Activated naive CD4-positive, alpha-beta T cell treated with anti-CD3 and anti-CD28 coated beads, Interleukin-2, amount 10 ng/mL, durations not matched to agents 7 days and 5 days (primary cell): ENCODE measurements at places on chromosomes 5 and 9.

DNA sequence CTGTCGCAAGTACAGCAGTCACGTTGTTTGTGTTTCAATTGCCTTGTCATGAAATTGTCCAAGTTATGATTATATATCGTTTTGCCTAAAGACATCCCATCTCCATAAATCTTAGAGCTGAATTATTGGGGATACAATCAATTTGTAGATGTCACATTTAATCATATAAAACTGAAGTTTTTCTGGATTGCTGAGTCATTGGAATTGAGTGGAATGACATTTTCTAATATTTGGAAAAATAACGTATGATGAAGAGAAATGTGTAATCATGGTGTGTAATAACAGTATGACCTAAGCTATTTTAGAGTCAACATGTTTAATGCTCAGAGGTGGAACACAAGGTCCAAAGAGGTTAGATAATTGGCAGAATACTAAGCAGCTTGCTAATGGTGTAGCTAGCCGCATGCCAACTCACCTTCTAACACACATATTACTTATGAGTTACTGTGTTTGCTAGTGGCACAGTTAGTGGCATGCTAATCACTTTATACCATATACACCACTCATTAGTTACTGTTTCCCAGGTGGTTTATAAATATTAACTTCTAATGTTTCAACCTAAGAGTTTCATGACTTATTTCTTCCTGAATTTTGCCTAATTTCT is 473.1 kb upstream of the GRAMD2B start:
- no peaks in the 10 kb centered on the region for H3K27me3 ChIP-seq
- no peak for DNase-seq
- no peak overlapping the region for H3K4me3 ChIP-seq
- no peaks in the 10 kb centered on the region for H3K36me3 ChIP-seq
- H3K4me1 ChIP-seq: no peaks in the 10 kb centered on the region
- H3K27ac ChIP-seq: no peak overlapping the region

- H3K4me3 ChIP-seq: no peak overlapping the region
- DNase-seq: no peak
- no peaks in the 10 kb centered on the region for H3K36me3 ChIP-seq
- H3K4me1 ChIP-seq: no peaks in the 10 kb centered on the region
- H3K27ac ChIP-seq: no peak overlapping the region
- peaks cover 20% of the 10 kb centered on the region for H3K27me3 ChIP-seq
These were observed 125.5 kb upstream of the NFIL3 start for GRCh38 chr9:91549177-91549576.

- no peaks in the 10 kb centered on the region for H3K4me1 ChIP-seq
- peaks cover 6% of the 10 kb centered on the region for H3K27me3 ChIP-seq
- H3K36me3 ChIP-seq: no peaks in the 10 kb centered on the region
These were observed 41.8 kb downstream of the KCNT1 start for GRCh38 chr9:135743546-135744332.

GRCh38 chr5:42791151-42791550 is 20.5 kb downstream of the SELENOP start:
- H3K27ac ChIP-seq: no peak overlapping the region
- peaks cover 4% of the 10 kb centered on the region for H3K27me3 ChIP-seq
- no peak for DNase-seq
- H3K4me1 ChIP-seq: no peaks in the 10 kb centered on the region
- peaks cover 2% of the 10 kb centered on the region for H3K36me3 ChIP-seq
- no peak overlapping the region for H3K4me3 ChIP-seq

DNA sequence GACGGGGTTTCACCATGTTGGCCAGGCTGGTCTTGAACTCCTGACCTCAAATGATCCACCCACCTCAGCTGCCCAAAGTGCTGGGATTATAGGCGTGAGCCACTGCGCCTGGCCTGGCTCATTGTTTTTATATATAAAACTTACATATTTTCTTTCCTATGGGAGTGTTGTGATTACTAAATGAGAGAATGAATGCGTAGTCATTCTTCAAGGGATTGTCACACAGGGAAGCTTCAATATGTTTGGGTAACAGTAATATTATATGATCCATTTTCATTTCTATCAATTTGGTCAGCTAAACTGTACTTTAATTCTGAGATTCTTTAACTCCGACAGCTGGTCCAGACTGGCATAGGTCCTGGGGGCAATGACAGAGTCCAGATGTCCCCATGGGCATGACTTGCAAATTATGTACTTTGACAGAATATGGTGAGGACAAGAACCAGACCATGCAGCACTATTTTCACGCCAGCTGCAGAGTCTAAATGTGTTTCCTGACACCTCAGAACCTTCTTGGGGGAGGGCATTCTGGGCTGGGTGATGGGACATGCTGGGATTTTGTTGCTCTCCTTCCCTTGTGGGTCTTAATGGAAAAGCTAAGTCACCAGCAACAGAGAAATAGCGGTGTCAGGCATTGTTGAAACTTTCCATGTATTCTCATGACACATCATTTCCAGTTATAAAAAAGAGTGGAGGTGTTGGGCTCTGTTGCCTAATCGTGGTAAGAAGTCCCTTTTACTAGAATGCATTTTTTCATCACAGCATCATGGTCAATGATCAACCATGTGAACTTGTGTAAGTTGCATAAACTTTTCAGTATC is 40.9 kb upstream of the TNC start:
- H3K27ac ChIP-seq: no peak overlapping the region
- no peaks in the 10 kb centered on the region for H3K36me3 ChIP-seq
- H3K27me3 ChIP-seq: peaks cover 19% of the 10 kb centered on the region
- no peak overlapping the region for H3K4me3 ChIP-seq

DNA sequence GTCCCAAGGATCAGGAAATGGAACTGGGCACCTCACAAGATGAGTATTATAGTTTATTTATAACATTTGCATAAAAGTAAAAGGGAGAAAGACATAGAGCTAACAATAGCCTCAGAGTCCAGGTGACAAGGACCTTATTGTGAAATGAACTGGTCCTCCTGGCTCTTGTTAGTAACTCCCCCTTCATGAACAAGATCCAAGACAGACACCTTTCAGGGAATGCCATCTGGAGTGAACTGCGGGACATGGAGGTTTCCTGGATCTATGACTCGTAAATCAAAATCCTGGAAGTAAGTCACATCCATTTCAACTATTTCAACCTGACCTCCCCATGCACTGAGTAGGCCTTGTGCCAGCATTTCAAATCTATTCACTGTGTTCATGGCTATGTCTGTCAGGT is 129.5 kb upstream of the GAS1 start:
- no peaks in the 10 kb centered on the region for H3K36me3 ChIP-seq
- no peak for DNase-seq
- no peak overlapping the region for H3K27ac ChIP-seq
- H3K27me3 ChIP-seq: no peaks in the 10 kb centered on the region
- no peaks in the 10 kb centered on the region for H3K4me1 ChIP-seq

DNA sequence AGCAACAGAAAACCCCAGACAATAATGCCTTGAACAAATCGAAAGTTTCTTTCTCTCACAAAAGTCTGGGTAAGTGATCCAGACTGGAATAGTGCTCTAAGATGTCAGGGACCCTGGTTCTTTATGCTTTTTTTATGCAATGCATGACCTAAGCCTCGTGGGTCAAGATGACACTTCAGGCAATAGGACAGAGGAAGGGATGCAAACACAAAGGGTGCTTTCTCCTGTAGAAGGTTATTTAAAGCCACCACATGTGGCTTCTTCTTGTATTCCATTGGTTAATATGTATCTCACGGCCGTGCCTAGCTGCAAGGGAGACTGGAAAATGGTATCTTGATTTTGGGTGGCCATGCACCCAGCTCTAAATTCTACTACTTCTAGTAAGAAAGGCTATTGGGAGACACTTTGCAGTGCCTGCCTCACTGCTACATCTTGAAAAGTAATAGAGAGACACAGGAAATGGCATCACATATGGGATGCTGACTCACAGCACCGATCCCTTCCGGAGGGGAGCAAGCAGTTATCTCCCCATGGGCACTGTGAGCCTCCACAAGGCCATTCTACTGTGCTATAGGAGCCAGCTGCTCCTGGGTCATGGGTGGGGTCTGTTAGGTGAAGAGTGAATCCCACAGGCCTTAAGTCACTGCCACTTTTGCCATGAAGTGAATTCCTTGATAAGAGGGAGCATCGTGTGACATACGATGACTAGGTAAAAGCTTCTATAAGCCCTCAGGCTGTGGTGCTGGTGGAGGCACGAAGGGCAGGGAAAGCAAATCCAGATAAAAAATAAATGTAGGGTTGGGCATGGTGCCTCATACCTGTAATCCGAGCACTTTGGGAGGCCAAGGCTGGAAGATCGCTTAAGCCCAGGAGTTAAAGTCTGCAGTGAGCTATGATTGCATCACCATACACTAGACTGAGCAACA is 32.5 kb upstream of the RAB14 start:
- H3K4me3 ChIP-seq: no peak overlapping the region
- DNase-seq: no peak
- no peak overlapping the region for H3K27ac ChIP-seq
- H3K27me3 ChIP-seq: no peaks in the 10 kb centered on the region

DNA sequence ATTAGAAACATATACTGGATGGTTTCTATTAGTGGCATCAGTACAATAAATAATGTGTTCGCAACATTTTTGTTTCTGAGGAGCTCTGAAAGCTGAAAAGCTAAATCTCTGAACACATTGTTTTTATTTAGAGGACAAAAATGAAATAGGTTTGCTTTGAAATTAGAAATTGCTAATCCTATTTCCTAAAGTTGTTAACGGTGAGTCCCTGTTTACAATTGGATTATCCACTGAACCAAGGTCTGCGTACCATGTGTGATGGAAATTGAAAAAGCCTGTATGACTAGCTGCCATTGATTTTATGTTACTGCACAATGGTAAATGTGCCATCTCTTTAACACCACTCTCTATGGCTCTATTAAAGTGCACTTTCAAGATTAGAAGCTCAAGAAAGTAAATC is 297.7 kb upstream of the NUDT12 start:
- H3K4me1 ChIP-seq: no peaks in the 10 kb centered on the region
- H3K36me3 ChIP-seq: no peaks in the 10 kb centered on the region
- no peaks in the 10 kb centered on the region for H3K27me3 ChIP-seq
- H3K27ac ChIP-seq: no peak overlapping the region
- no peak for DNase-seq
- no peak overlapping the region for H3K4me3 ChIP-seq

GRCh38 chr5:93078082-93079038 is 502.7 kb downstream of the NR2F1-AS1 start:
- no peak for DNase-seq
- no peaks in the 10 kb centered on the region for H3K4me1 ChIP-seq
- H3K36me3 ChIP-seq: no peaks in the 10 kb centered on the region
- no peak overlapping the region for H3K27ac ChIP-seq
- no peaks in the 10 kb centered on the region for H3K27me3 ChIP-seq

DNA sequence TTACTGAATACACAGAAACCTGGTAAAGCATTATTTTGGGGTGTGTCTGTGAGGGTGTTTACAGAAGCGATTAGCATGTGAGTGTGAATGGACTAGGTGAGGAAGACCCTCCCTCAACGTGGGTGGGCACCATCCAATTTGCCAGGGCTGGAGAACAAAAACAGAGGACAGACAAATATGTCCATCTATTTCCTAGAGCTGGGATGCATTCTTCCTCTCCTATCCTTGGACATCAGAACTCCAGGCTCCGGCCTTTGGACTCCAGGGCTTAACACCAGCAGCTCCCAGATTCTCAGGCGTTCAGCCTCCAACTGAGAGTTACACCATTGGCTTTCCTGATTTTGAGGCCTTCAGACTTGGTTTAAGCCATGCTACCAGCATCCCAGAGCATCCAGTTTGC is 65.8 kb upstream of the CHD1 start:
- no peak overlapping the region for H3K27ac ChIP-seq
- H3K36me3 ChIP-seq: no peaks in the 10 kb centered on the region
- H3K4me3 ChIP-seq: no peak overlapping the region
- H3K27me3 ChIP-seq: no peaks in the 10 kb centered on the region
- no peak for DNase-seq
- peaks cover 7% of the 10 kb centered on the region for H3K4me1 ChIP-seq

GRCh38 chr9:2523591-2523990 is 98.0 kb upstream of the VLDLR start:
- no peaks in the 10 kb centered on the region for H3K36me3 ChIP-seq
- H3K4me3 ChIP-seq: no peak overlapping the region
- H3K27me3 ChIP-seq: no peaks in the 10 kb centered on the region
- H3K4me1 ChIP-seq: no peaks in the 10 kb centered on the region
- no peak overlapping the region for H3K27ac ChIP-seq

DNA sequence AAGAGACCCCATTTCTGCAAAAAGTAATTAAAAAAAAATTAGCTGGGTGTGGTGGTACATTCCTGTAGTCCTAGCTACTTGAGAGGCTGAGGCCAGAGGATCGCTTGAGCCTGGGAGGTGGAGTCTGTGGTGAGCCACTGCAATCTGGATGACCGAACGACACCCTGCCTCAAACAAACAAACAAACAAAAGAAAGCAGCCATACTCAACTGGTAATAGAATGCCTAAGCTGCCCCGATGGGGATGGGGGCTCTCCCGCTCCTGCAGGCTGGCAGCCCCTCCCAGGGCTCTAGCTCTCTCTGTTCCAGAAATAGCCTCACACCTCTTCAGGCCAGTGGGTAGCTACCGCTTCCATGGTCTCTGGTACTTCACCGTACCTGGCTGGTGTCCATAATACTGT is 241.8 kb downstream of the FANCC start:
- H3K27ac ChIP-seq: no peak overlapping the region
- no peaks in the 10 kb centered on the region for H3K36me3 ChIP-seq
- no peak for DNase-seq
- no peaks in the 10 kb centered on the region for H3K27me3 ChIP-seq
- no peaks in the 10 kb centered on the region for H3K4me1 ChIP-seq

DNA sequence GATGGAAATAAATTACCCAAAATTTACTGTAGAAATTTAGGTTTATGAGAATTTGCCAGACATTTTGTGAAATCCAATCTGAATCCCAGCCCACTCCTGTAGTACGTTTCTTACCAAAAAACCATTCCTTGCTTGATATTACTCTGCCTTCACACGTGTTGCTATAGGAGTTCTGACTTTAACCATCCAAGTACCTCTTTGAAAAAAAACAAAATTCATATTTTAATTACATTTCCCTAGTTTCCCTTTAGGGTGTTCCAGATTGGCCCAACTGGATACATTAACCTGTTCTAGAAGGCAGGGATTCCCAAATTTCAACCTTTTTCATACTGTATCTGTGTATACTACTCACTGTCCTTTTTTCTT is 1.4 kb upstream of the PJA2 start:
- H3K27ac ChIP-seq: peak overlapping the region; percentile 100
- H3K36me3 ChIP-seq: peaks cover 21% of the 10 kb centered on the region
- peaks cover 14% of the 10 kb centered on the region for H3K27me3 ChIP-seq
- H3K4me1 ChIP-seq: peaks cover 34% of the 10 kb centered on the region

DNA sequence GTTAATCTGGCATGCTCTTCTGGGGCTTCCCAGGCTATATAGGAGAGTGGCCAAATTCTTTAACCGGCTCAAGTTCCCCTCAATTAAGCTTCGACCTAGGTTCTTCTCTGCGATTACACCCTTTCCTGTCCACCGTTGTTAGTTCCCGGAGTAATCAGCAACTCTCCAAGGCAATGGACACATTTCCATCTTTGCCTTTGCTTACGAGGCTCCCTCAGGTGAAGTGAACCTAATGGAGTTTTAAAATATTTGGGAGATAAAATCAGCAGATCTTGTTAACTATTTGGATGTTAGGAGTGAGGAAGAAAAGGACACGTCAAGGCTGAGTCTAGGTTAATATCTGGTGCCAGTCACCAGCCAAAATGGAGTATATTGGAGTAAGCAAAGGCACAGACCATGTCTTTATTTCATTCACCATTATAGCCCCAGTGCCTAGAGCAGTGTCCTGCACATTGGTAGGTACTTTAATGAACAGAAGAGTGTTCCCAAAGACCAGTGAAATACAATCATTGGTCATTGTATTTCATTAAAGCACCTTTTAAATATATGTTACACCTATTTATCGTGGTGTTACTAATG is 515 bp downstream of the UTP15 start:
- peaks cover 24% of the 10 kb centered on the region for H3K36me3 ChIP-seq
- H3K27ac ChIP-seq: peak overlapping the region; percentile 98
- H3K4me1 ChIP-seq: peaks cover 34% of the 10 kb centered on the region
- no peak for DNase-seq
